Activated CD4-positive, alpha-beta T cell treated with anti-CD3 and anti-CD28 coated beads, Interleukin-2, amount 10 ng/mL, durations not matched to agents 7 days and 5 days (primary cell): ENCODE measurements at places on chromosomes 1 and 21.

DNA sequence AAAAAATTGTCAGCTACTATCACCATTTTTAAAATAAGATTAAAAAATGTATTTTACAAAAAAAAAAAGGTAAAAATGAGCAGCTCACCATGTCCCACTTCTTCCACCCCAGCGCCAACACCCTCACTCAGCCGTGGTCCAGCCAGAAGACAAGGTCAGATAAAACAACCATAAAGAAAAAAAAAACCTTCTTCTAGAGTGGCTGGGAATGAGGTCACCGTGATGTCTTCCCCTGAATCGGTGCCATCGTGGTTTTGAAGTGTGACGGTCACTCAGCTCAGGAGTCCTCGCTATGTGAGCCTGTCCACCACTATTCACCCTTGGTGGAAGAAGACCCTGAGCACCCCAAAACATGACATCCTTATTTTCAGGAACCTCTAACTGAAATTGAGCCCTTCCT lies 38.1 kb downstream of the B3GALT5 start:
- no peak for DNase-seq

- DNase-seq: no peak
Measured at GRCh38 chr1:175628548-175629317, 114.7 kb downstream of the TNR start.

DNA sequence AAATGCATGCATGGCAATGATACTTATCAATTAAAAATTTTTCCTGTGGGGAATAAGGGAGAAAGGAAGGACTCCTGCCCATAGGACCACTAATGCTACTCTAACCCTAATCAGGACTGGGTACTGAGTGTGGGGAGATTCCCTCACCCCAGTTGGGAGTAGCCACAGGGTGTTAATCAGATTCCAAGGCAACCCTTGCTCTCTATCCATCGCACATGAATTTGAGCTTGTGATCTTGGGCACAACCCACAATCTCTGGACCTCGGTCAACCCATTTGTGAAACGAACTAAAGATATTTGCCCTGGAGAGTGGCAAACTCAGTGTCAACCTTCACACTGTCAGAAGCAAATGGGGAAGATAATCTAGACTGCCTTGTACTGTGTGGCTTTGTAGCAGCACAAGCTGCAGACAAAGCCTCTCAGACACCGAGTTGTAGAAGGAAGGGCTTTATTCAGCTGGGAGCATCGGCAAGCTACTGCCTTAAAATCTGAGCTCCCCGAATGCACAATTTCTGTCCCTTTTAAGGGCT lies 69.5 kb downstream of the SERINC2 start:
- DNase-seq: no peak

GRCh38 chr1:205922314-205922713 lies 20.9 kb downstream of the SLC26A9 start:
- no peak for DNase-seq

DNA sequence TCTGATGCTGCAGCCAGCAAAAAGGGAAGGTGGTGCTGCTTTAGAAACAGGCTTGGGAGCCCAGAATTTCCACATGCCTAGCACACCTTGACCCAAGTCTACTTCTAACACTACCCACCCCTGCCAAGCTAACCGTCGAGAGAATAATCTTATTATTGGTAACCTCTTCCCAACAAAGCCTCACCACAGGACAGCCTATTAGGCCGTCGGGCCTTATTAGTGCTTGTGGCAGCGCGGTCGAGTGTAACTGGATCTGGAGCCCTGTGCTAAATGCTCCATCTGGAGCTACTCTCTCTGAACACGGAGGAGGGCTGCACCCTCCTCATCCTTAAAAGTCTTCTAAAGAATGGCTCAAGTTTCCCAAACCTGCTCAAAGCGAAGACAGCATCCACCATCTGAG lies 165.5 kb upstream of the NFIA start:
- no peak for DNase-seq

- DNase-seq: no peak
Measured at GRCh38 chr1:78650114-78650660, 556 bp downstream of the IFI44 start.

GRCh38 chr1:60054374-60054773 lies 19.2 kb downstream of the C1orf87 start:
- no peak for DNase-seq

DNA sequence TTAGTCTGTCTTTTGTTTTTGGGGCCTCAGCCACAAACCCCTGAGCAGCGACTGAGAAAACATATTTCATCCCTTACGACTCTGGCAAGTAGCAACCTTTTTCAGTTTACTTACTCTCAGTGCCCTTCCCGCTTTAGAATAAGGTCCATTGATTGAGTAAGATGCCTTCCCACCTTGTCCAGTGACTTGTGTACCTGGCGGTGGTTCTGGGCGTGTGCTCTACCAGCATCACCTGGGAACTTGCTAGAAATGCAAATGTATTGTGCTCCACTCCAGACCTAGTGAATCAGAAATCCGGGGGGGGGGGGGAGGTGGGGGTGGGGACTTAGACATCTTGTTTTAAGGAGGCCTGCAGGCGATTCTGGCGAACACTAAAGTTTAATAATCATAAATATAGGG lies 72.1 kb downstream of the S1PR1 start:
- DNase-seq: no peak

DNA sequence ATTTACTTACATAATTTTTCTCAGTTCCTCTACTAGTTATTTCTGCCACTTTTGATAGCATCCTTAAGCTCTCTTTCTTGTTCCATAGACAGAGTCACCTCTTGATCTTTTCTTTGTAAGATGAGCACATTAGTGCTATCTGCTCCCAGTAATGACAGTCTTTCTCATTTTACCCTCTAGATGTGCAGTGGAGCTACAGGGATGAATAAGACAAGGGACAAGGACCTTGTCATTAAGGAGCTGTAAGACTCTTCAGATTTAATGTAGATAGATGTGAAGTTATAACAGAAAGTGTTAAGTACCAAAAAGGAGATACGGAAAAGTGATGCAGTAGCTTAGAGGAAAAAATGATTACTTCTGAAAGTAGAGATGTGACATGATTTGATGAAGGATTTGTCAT lies 20.4 kb downstream of the SCP2 start:
- DNase-seq: no peak

- DNase-seq: no peak
Measured at GRCh38 chr1:171753685-171754352, 12.0 kb upstream of the VAMP4 start.

DNA sequence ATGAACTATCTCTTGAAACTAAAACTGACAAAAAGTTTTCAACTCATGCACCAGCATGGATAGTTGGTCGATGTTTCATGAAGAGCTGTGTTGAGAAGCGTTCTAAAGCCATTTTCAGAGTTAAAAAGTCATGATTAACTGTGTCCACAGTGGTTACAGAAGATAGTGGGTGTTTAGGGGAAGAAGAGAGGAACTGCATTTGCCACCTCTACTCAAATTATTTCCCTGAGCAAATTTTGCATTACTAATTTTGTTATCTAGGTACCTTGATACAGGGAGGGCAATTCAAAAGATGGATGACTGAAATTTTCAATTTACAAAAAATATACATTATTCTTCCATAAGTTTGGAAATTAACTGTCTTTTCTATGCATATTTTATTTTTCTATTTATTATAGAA lies 15.5 kb downstream of the SAMSN1 start:
- no peak for DNase-seq

DNA sequence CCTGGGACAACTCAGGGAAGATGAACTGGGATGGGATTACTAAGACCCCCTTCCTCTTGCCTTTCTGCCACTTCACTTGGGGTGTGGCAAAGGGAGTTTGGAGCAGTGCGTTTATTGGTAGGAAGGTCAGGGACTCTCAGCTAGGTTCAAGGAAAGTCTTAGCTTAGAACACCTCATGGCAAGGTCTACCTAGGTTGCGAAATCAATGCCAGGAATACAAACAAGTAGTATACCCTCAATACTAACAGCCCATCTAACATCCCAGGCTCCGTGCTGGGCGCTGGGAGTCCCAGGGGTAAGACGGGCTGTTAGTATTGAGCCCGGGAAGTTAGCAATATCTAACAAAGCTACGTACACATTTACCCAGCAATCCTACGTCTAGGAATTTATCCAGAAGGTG lies 4.7 kb downstream of the ATP2B4 start:
- DNase-seq: no peak

DNA sequence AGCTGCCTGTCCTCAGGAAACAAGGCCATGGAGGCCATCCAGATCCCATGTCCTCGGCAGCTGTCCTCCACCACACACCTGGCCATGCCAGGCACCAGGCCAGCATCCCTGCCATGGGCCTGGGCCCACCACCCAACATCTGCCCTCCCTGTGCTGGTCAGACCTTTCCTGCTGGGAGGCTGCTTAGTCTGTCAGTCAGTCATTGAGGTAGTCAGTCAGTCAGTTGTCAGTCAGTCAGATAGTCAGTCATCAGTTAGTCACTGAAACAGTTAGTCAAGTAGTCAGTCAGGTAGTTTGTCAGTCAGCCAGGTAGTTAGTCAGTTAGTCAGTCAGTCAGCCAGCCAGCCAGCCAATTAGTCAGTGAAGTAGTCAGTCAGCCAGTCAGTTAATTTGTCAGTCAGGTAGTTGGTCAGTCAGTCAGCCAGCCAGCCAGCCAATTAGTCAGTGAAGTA lies 17.2 kb downstream of the KRTAP10-1 start:
- DNase-seq: no peak

GRCh38 chr1:26994020-26994786 lies 711 bp downstream of the TRNP1 start:
- peak; percentile 25 for DNase-seq
